Smooth muscle cell of the brain vasculature (primary cell): ENCODE measurements at places on chromosomes 2 and 18.

DNA sequence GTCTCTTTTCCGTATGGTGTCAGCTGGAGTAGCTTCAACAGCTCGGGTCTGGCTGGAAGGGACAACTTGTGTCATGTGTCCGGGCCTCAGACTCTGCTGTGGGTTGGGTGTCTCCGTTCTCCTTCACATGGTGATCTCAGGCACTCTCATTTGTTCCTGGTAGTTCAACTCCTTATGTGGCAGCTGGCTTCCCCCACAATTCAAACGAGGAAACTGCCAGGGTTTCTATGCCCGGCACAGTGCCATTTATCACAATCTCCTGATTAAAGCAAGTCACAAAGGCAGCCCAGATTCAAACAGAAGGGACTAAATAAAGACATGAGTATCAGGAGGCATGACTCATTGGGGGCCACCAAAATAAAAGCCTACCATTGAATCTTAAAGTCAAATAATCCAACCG is 22.7 kb downstream of the MRO start:
- DNase-seq, result no peak

DNA sequence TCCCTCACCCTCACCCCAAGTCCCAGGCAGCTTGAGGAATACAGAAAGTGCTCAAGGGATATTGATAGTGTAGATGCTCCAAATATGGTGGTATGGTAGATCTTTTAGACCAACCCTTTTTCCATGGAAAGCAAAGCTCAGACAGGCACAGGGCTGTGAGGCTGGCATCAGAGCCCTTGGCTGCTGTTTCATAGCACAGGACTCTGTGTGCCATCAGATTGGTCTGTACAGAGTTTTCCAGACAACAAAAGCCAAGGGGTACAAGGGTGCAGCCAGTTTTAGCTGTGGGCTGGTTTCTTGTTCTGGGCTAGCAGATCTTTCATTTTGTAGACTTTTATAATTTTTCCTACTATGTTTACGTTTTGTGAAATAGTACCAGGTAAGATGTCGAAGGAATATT is 296.9 kb upstream of the TNP1 start:
- no peak for DNase-seq

- DNase-seq, result no peak
These were observed 2.1 kb downstream of the NABP1 start for GRCh38 chr2:191679818-191680600.

GRCh38 chr2:199738727-199739412 is 112.1 kb downstream of the FTCDNL1 start:
- no peak for DNase-seq

- no peak for DNase-seq
These were observed 173.0 kb downstream of the NCK2 start for GRCh38 chr2:105917688-105918087.

DNA sequence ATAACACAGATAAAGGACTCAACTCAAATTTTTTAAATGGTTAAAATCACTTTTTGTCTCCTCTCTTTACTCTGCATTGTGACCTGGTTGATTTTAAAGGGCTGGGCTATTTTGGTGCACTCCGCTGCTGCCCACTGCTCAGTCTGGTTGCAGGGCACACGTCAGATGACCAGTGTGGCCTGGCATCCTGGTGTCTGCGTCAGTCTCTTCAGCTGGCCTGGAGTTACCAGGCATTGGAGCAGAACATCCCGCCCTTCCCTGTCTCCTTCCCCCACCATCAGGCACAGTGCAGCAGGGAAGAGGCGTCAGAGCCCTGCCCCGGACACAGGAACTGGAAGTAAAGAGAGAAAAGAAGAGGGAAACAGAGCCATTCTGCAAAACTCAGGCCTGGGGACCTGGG is 8.9 kb downstream of the C1QL2 start:
- no peak for DNase-seq

DNA sequence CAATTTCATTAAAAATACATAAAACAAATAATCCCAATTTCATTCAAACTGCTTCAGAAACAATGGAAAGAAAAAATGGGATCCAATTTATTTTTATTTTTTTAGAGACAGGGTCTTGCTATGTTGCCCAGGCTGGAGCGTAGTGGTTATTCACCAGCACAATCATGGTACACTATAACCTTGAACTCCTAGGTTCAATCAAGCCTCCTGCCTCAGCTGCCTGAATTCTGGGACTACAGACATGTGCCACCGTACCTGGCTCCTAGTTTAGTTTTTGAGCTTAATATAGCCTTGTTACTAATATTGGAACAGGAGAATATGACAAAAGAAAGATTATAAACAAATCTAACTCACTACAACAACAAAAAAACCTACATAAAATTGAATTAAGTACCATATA is 34.2 kb downstream of the SAP130 start:
- no peak for DNase-seq

DNA sequence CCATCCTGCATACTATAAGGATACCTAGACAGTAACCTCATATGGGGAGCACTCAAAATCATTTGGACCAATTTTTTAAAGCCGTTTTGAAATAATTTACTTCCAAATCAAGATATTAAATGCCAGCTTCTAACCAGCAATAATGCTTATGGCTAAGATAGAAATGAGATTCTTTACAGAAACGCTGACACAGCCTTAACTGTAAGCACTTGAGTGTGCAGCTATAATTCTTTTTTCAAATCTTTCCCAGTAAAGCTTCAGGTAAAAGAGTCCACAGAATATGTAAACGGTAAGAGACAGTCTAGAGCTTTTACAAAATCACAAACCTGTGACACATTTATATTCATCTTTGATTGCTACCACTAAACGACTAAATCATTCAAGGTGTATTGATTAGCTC is 4.5 kb downstream of the NXPH2 start:
- DNase-seq, result no peak

- DNase-seq, result no peak
These were observed 511.2 kb downstream of the TSN start for GRCh38 chr2:122266636-122267035.

DNA sequence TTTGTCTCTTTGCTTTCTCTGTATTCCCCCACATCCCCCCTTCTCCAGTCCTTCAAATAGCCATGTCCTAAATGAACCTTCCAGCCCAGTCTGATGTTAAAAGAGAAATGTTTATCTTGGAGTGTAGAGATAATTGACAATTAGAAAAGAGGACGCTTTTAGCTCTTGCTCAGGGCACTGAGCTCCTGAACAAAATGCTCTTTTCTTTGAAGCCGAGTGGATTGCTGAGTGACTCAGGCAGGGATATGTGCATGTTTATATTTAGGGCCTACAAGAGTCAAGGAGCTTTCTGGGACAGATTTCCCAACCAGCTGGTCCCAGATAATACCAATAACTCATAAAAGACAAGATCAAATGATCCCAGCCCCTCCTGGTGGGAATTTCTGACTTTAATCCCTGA is 88.0 kb upstream of the SETBP1 start:
- no peak for DNase-seq

DNA sequence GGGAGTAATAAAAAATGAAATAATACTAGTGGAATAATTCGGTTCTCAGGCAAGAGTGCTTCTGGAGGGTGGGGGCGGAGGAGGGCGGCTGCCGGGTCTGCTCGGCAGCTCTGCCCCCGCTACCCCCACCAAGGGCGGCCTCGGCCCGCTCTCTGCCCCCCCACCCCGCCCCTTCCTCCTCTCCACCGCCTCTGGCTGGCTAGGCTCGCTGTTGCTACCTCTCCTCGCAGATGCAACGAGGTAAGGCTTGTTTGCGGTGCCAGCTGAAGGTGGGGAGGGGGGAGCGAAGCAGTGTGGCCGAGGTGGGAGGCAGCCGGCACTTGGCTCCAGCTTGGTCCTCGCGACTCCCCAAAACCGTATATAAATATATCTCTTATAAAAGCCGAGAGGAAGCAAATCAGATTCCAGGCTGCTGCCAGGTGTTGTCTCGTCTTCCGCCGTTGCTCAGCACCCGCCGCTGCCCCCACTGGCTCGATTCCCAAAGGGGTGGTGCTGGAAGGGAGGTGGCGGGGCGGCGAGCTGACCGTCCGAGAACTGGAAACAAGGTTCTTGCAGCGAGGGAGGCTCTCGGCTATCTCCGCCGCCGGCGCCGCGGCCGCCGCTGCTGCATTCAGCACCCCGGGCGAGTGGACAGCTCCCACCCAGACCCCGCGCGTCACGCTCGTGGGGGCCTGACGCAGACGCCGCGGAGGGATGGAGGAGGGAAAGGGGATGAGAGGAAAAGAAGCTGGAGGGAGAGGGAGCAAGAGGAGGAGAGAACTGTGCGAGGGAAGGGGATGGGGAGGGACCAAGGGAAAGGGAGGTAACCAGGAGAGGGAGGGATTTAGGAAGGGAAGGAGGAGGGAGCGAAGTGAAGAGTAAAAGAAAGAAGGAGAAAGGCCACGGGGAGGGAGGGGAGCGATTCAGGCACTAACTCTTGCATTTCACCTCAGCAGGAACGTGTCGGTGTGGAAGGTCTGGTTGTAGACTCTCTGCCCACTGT is at the start of gene MARCHF4:
Gene MARCHF4 (minus strand): TSS at position 763 of the 982 bp plus-strand sequence. CDS start 2,223 bp downstream, outside the sequence.
- peak; percentile 50 for DNase-seq

- no peak for DNase-seq
These were observed 5.8 kb downstream of the SCTR start for GRCh38 chr2:119518401-119519056.

DNA sequence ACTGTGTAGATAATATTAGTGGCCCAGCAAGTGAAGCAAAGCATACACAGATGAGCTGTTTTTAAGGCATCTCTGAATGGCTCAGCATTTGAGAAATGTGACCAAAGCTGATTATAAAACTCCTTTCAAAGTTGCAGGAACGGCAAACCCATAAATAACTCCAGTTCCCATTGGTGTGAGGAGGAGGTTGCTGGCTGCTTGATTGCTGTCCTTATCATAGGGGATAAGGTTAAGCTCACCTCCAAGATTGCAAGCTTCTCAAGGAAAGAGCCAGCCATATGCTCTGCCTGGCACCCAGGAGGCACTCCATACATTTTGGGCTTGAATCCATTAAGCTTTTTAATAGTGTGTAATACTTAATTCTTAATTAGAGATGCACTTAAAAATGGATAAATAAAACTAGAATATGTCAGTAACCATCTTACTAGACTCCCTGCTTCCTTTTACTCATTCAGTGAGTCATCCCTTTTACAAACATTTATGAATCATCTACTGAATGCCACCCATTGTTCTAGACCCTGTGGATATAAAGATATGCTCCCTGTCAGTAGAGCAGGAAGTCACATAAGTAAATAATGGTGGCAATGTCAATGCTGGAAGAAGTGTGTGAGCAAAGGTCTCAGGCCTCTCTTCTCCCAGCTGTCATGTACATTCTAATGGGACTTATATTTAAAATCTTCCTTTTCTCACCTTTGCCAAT is 99.3 kb downstream of the SPATS2L start:
- DNase-seq, result no peak

DNA sequence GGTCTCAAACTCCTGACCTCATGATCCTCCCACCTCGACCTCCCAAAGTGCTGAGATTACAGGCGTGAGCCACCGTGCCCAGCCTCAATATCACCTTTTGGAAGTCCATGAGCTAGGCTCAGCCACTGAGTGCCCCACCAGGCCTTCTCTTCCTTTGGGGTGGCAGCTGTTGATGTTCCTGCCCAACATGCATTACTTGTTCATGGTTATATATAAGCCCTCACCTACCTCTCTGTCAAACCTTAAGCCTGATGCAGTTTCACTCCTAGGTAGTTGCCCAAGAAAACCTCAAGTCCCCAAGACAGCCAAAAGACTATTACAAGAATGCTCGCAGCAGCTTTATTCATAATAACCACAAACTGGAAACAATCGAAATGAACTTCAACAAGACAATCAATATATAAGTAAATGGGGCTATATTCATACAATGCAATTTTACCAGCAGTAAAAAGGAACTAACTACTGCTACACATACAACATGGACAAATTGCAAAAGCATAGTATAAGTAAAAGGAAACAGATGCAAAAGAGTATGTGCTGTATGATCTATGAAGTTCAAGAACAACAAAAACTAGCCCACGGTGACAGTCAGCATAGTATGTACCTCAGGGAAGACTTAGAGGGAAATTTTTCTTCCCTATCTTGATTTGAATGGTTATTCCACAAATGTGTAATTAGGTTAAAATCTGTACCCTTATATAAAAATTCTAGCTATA is 59.6 kb upstream of the REL start:
- no peak for DNase-seq

DNA sequence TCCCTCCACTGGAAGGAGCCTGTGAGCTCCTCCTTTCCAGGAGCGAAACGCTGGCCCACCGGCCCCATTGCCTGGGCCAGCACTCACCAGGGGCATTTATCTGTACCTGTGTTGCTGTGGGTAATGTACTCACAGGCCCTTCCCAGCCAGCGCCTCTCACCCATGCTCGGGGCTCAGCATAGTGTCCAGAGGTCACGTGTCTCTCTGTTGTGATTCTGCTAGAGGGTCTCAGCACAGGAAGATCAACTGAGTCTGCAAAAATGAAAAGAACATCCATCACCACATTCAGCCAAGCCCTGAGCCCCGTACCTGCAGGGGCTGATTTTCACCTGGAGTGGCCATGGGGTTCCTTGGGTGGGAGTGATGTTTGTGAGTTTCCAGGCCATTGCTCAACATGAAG is 103.1 kb upstream of the TPO start:
- no peak for DNase-seq

DNA sequence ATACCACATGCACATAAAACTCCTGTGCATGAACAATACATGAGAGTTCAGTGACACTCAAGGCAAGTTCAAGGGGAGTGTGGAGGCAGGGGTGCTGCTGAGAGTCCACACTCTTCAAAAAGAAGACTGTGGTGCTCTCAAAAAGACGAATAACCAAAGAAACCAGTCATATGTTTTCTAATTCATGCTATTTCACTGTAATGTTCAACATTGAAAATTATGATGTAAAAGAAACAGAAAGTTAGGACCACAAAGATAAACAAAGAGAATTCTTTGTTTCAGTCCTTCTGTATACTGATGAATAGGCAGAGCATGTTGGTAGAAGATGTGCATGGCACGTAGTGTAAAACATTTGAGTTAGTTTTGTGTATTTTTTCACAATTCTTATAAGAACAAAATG is 864.2 kb upstream of the LRATD1 start:
- DNase-seq, result no peak

DNA sequence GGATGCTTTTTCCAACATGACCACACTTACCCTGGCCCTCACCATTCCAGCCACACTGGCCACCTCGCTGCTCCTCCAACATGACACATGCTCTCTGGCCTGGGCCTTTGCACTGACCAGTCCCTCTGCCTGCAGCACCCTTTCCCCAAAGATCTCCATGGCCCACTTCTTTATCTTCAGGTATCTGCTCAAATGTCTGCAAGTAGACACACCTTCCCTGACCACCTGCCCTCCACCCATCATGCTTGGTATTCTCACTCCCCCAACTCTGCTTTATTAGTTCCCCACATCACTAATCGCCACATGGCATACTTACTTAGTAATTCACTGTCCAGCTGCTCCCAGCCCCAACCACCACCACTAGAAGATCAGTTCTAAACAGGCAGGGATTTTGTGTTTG is 214.2 kb downstream of the BCL11A start:
- DNase-seq, result no peak
